Airway epithelial cell (primary cell): ENCODE measurements at places on chromosomes 1 and 21. TPM values are rescaled to one million over a fixed set of nuclear protein-coding genes. Genes with fewer than 3 reads are reported as not detected.

Gene GPR153
- 39.9 and 43.1 TPM in 2 replicates for total RNA-seq

Gene RIMS3
- 1.3 and 1.5 TPM in 2 replicates for total RNA-seq

Gene ZBTB8B
- total RNA-seq, result under 0.01 TPM in 1 of 2 replicates, not detected in the other

Gene ABCA4
- total RNA-seq, result 0.42 and 0.56 TPM in 2 replicates

Gene EXO1
- 6.9 and 10.7 TPM in 2 replicates for total RNA-seq

Gene RNU1-3
- total RNA-seq, result under 0.01 TPM in 2 replicates

Gene CYYR1
- 3.2 and 4.9 TPM in 2 replicates for total RNA-seq

Gene ANGPTL3
- total RNA-seq, result not detected in 2 replicates

Gene AMY2A
- not detected in 2 replicates for total RNA-seq

Gene CLCNKB
- total RNA-seq, result not detected in 2 replicates

Gene FCRL4
- total RNA-seq, result not detected in 2 replicates

Gene SAMD13
- 1.1 and 1.3 TPM in 2 replicates for total RNA-seq

Gene VAV3
- total RNA-seq, result 7.2 and 7.3 TPM in 2 replicates

Gene CFH
- total RNA-seq, result 30.1 and 33.3 TPM in 2 replicates

Gene RSBN1
- total RNA-seq, result 5.2 and 7.9 TPM in 2 replicates

Gene KCNQ4
- total RNA-seq, result 0.07 TPM in 1 of 2 replicates, not detected in the other

Gene SH2D2A
- 1.8 and 2.5 TPM in 2 replicates for total RNA-seq

Gene KIRREL1
- total RNA-seq, result 49.7 and 65.4 TPM in 2 replicates

Gene RNF186
- not detected in 2 replicates for total RNA-seq
